ENCODE measurements at places on chromosomes 16 and 17. TPM values are rescaled to one million over a fixed set of nuclear protein-coding genes. Genes with fewer than 3 reads are reported as not detected.
A peak's percentile ranks its signal among the peaks of the same experiment; 100 is the strongest.

DNA sequence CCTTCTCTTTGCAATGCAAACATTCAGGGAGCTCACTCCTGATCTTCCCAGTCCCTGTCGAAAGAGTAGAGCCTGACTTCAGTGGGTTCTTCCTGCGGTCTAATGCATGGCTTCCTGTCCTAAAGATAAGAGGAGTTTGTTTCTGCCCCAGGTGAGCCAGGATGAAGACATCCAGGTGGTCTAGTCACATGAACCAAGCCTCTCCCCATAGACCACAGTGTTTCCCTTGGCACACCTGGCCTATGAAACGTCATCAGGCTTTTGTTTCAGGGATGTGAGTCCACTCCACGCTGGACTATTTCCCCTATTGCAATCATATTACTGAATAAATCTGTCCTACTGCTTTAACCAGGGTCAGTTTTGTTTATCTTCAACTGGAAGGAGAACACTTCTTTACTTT lies 21.1 kb downstream of the CES1 start:
- no peak for DNase-seq
- peaks cover 16% of the 10 kb centered on the region for H3K27me3 ChIP-seq
- H3K36me3 ChIP-seq, result no peaks in the 10 kb centered on the region
- no peaks in the 10 kb centered on the region for H3K4me1 ChIP-seq
- H3K4me3 ChIP-seq, result no peak overlapping the region
- H3K27ac ChIP-seq, result no peak overlapping the region

GRCh38 chr17:45775576-45776011 lies 8.5 kb upstream of the CRHR1 start:
- H3K4me1 ChIP-seq, result no peaks in the 10 kb centered on the region
- no peak overlapping the region for H3K4me3 ChIP-seq
- no peak overlapping the region for H3K27ac ChIP-seq
- no peaks in the 10 kb centered on the region for H3K36me3 ChIP-seq
- peaks cover 26% of the 10 kb centered on the region for H3K27me3 ChIP-seq

- no peak overlapping the region for H3K4me3 ChIP-seq
- peaks cover 2% of the 10 kb centered on the region for H3K27me3 ChIP-seq
- H3K36me3 ChIP-seq, result no peaks in the 10 kb centered on the region
These were observed 7.0 kb upstream of the SPATA20 start for GRCh38 chr17:50539762-50540559.

DNA sequence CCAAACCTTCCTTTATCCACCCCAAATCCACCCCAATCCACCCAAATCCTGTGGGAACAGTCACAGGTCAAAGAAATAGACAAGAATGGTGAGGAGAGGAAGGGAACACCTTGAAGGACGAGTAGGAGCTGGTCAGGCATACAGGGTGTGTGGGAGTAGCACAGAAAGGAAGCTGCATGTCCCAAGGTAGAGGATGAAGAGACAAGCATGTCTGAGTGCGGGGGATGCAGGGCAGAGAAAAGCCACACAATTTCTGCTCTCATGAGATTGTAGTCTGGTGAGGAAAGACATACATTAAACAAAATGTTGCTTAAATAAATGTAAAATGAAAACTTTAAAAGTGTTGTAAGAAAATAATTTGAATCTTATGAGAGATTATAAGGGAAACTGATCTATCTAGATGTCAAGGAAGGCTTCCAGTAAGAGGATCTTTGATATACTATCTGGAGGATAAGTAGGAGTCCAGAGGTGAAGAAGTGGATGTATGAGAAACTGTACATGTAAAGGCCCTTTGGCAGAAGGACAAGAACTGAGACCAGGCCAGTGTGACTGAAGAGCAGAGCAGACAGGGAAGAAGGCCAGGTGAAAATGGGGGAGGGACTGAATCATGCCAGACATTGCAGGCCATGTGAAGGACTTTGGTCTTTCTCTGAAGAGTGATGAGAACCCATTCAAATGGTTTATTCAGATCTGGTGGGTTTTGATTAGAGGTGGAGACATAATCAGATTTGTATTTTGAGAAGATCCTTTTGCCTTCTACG lies 18.6 kb downstream of the TMEM98 start:
- H3K27me3 ChIP-seq, result no peaks in the 10 kb centered on the region
- H3K4me3 ChIP-seq, result no peak overlapping the region
- H3K27ac ChIP-seq, result no peak overlapping the region
- no peaks in the 10 kb centered on the region for H3K4me1 ChIP-seq

GRCh38 chr16:56093055-56093454 lies 98.2 kb upstream of the GNAO1 start:
- no peak overlapping the region for H3K27ac ChIP-seq
- no peak for DNase-seq
- no peak overlapping the region for H3K4me3 ChIP-seq
- peaks cover 2% of the 10 kb centered on the region for H3K27me3 ChIP-seq

GRCh38 chr16:59654455-59654854 lies 920.3 kb upstream of the GOT2 start:
- no peaks in the 10 kb centered on the region for H3K4me1 ChIP-seq
- no peak overlapping the region for H3K27ac ChIP-seq
- DNase-seq, result no peak
- H3K36me3 ChIP-seq, result no peaks in the 10 kb centered on the region
- no peak overlapping the region for H3K4me3 ChIP-seq

DNA sequence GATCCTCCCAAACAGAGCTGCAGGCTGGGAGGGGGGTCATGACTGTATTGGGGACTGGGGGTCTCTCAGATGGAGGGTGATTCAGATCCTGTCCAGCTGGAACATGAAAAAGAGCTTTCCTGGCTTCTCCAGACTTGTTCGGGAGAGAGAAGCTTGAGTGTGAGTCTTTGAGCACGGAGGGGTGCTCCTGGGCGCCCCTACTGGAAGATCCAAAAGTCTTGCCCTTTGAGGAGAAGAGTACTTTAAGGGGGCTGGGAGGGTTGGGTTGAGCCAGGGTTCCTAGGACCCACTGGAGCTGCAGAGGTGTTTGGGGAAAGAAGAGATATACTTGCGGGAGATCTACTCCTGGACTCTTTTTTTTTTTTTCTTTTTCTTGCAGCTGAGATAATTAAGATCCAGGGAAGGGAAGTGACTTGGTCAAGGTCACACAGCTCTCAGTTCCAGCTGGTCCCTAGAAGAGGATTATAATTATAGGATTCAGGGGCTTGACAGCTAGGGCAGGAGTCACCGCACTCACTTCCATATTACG lies 8.4 kb downstream of the RARA start:
- peak; percentile 73 for DNase-seq
- H3K4me1 ChIP-seq, result peaks cover 71% of the 10 kb centered on the region
- peaks cover 6% of the 10 kb centered on the region for H3K36me3 ChIP-seq
- H3K27me3 ChIP-seq, result no peaks in the 10 kb centered on the region
- peak overlapping the region; percentile 98 for H3K4me3 ChIP-seq
- H3K27ac ChIP-seq, result peak overlapping the region; percentile 99

Gene INTS2
- 33.5 TPM for total RNA-seq

Gene TNFRSF12A
- 11.8 TPM for total RNA-seq

Measured in activated CD8-positive, alpha-beta T cell treated with anti-CD3 and anti-CD28 coated beads for 36 hours (primary cell).